Hepatocyte (in vitro differentiated cells): ENCODE measurements at places on chromosomes 3 and 15. TPM values are rescaled to one million over a fixed set of nuclear protein-coding genes. Genes with fewer than 3 reads are reported as not detected.

DNA sequence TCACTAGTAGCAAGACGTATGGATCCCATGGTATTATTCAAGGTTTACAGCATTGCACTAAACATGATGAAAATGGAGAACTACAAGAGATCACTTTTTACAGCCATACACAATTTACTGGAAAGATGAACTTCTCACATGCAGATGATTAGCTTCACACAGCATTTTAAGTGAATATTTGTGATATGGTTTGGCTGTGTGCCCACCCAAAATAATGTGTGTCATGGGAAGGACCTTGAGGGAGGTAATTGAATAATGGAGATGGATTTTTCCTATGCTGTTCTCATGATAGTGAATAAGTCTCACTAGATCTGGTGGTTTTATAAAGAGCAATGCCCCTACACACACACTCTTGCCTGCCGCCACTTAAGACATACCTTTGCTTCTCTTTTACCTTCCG is 662.0 kb upstream of the CCDC54 start:
- no peak for DNase-seq

DNA sequence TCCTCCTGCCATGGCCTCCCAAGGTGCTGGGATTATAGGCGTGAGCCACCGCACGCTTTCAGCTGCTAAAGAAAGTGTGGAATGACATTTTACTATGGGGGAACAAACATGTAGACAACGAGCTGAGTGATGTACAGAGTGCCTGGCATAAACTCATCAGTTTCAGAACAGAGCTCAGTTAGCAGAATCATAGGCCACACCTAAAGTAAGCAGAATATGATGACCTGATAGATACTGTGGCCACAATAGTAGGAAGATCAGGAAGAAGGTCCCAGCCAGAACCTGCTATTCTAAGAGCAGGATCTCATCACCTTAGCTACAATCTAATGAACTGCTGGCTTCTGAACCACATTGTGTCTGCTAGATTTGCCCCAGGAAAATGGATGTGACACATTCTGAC is 158.3 kb downstream of the TPRG1 start:
- DNase-seq: no peak

DNA sequence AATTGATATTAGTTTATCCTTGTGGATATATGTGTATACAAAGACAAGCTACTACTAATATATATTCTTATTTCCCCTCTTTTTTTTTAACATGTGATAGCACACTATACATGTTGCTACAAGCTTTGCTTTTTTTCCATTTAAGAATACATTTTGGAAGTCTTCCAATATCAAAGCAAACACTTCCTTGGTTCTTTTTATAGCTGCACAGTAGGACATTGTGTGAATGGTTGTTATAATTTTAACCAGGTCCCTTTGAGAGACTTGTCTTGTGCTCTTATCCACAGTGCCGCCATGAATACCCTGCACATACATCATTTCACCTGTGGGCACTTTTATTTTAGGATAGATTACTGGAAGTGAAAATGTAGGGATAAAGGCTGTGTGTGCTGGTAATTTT is 88.7 kb downstream of the CACNA2D3 start:
- no peak for DNase-seq

GRCh38 chr15:51731549-51732267 is 5.7 kb downstream of the LYSMD2 start:
- no peak for DNase-seq

DNA sequence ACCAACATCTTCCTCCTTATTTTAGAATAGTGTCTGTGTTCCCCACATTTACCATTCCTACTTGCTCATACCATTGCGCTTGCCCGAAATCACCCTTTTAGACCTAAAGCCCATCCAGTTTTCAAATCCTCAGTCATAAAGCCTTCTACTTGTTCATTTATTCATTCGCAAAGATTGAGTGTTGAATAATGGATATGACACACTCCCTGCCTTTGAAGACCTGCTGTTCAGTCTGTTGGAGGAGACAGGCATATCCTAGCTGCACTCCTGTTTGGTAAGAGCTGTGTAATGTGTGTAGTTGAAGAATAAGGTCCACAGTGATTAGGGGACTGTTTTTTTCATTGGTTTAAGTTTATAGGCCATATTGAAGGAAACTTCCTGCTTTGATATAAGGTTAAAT is 1.7 kb downstream of the CNOT10 start:
- DNase-seq: no peak

DNA sequence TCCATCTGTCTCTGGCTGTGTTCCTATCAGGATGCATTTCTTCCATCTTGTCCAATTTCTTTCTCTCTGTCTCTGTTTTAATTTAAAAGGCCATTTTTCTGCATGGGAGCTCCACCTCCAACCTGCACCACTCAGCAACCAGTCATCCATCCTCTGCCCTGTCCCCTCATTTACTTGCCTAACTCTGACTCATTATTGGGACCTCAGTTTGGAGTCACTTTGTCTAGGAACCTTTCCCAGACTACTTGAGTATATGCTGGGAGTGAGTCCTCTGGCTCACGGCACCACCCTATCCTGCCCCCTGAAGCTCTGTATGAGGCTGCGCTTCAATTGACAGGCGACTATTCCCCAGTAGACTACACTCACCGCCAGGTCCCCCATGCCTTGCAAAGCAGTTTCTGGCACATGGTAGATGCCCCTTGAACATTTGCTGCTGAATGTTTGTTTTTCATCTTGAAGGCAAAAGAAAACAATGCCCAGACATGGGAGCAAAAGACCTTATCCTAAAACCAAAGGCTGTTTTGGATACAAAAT is 513.3 kb upstream of the CFAP20DC start:
- no peak for DNase-seq

DNA sequence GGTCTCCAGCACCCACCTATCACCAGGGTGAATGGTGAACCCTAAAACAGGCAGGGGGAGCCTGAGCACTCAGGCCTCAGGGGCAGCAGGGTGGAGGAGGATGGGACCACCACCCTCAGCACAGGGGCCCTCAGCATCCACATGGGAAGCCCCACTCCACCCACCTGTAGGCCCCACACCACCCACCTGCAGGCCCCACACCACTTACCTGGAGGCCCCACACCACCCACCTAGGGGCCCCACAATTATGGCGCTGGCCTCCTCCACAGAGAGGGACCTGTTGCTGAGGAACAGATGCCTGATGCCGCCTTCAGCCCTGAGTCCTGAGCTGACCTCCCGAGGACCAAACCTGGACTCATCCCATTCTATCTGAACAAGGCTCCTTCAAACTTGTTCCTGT is 46.7 kb downstream of the HMCES start:
- no peak for DNase-seq

- no peak for DNase-seq
Observed at GRCh38 chr3:187104933-187105332, 34.4 kb downstream of the RPL39L start.

- no peak for DNase-seq
Observed at GRCh38 chr3:119562307-119562961, 3.0 kb upstream of the CD80 start.

The DVL3 gene
- 121 and 154 TPM in 2 replicates for polyA plus RNA-seq

GRCh38 chr3:71380096-71380495 is 203.4 kb downstream of the FOXP1 start:
- DNase-seq: no peak

The TRNT1 gene
- 22.2 and 27.5 TPM in 2 replicates for polyA plus RNA-seq

The RTP3 gene
- polyA plus RNA-seq: 0.57 and 1.8 TPM in 2 replicates

GRCh38 chr3:72784226-72784625 is 64.0 kb downstream of the SHQ1 start:
- DNase-seq: no peak

GRCh38 chr3:141441381-141442364 is 45.2 kb upstream of the RASA2 start:
- DNase-seq: peak; percentile 81

The PPP1R14D gene
- polyA plus RNA-seq: 0.47 TPM in 1 of 2 replicates, not detected in the other

GRCh38 chr15:95519887-95520286 is 810.6 kb upstream of the NR2F2 start:
- DNase-seq: no peak

GRCh38 chr15:98442379-98442833 is 205.9 kb upstream of the IGF1R start:
- DNase-seq: peak; percentile 87

DNA sequence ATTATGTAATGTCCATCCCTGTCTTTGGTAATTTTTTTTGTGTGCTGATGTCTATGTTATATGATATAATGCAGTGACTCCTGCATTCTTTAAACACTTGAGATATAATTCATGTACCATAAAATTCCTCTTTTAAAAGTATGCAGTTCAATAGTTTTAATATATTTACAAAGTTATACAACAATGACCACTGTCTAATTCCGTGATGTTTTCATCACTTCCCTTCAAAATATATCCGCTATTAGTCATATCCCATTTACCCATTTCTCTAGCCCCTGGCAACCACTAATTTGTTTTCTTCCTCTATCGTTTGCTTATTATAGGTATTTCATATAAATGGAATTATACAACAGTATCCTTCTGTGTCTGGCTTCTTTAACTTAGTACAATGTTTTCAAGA is 64.9 kb upstream of the SUCLG2 start:
- no peak for DNase-seq

- DNase-seq: no peak
Observed at GRCh38 chr15:57003418-57003817, 85.0 kb downstream of the TCF12 start.

GRCh38 chr3:67142432-67142831 is 144.3 kb downstream of the KBTBD8 start:
- no peak for DNase-seq

DNA sequence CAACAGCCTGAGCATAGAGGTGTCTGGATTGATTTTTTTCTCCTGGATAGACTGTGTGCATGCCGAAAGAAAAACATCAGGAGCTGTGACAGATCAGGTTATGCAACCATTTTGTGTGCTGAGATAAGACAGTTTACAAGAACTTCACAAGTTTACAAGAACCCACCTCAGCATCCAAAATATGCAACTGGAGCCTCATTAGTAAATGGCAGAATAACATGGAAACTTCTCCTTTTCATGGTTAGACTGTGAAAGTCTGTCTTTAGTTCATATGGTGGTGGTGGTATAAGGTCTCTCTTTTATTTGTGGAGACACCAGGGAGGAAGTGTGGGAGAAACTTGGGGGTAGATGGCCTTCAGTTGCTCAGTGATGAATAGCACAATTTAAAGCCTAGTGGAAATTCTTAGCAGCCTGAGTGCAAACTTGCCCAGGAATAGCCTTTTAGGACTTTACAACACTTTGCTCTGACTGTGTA is 3.7 kb upstream of the ZNF609 start:
- DNase-seq: peak; percentile 27

GRCh38 chr15:79994615-79995014 is 23.6 kb upstream of the BCL2A1 start:
- no peak for DNase-seq

The PLA2G4D gene
- 0.21 TPM in 1 of 2 replicates, not detected in the other for polyA plus RNA-seq

DNA sequence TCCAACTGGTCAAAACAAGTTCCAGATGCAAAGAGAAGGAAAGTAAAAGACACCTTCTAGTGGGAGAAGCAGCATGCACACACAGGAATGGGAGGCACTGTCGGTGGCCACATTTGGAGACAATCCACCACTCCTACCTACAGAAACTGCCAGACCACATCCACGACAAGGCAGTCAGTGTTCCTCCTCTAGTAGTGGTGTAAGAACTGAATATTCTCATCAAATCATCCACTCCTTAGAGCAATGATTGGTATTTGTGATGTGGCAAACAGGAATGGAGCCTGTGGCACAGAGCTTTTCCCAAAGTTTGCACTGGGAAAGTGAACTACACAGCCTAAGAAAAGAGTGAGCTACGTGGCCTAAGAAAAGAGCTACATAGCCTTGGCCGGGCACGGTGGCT is 5.1 kb upstream of the SPINT1 start:
- no peak for DNase-seq

DNA sequence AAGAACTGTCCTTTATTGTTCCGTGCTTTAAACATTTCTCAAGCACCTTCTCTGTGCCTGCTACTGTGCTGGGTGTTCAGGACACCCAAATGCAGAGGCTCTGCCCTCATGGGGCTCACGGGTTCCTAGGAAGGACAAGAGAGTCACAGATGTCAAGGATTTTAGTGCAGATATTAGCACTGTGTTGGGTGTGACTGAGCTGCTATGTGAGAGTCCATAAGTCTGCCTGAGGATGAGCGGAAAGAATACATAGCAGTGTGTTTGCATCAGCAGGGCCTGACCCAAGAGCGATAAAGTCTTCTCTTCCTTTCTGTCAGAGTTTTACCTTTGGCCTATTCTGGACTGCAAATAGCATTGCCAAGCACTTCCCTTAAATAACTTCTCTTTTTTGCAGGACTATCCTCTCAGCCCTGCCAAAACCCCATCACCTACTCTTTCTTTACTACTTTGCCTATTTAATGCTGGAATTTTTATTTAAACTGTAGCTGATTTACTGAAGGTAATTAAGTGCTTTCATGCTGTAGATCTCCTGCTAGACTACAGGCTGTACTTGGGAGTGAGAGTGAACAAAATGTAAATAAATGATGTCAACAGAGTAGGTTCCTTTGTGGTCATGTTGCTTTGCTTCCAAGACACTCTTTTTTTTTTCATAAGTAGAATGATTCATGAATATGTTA is 459.4 kb upstream of the TPRG1 start:
- peak; percentile 50 for DNase-seq

DNA sequence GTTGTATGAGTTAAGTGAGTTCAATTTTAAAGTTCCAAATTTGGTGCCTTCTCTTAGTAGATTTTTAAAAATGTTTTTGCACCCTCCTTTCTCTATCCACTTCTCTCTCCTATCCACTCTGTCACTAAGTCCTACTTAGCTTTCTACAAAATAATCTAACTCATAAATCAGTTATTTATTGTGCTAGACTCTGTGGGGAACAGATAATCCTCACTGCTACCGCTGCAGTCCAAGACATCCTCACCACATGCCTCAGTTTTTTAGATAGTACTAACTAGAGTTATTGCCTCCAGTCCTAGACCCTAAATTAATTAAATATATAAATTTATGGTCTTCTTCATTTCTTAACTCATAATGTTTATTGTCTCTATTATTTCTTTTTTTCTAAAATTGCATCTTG is 576.3 kb downstream of the GRM7 start:
- no peak for DNase-seq

The EPB42 gene
- polyA plus RNA-seq: 0.47 and 0.57 TPM in 2 replicates

DNA sequence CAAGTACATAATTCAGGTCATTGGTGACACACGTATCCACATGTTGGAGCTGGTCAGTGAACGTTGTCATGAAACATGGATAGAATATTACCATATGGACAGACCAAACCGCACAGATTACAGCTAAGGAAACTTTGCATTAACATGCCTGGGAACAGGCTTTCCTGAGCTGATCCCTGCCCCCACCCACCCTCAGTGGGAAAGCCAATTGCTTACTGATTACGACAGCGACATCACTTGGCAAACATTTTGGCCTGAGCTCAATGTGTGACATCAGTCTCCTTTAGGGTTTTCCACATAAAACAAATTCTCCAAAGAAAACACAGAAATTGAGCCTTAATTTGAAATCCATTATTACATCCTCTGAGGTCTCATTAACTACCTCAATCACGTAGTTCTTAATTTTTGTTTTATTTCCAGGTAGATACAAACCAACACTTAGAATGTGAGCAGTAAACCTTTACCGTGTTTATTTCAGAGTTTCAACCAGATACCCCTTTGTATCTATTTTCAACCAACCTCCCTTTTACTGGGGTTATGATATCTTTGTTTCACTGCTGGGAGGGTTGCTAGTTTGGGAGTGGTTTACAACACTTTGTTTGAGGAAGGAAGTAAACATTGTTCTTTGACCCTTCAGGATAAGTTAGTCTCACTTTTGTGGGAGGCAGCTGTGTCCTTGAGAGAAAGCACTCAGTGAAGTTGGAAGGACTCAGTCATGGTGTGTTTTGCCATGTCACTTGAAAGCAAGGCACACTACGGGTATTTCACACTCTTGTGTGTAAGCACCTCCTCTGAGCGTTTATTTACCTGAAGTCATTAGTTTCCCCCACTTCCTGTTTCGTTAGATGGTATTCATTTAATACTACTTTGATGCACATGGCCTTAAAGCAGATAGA is 103.1 kb downstream of the CMSS1 start:
- peak; percentile 77 for DNase-seq

- DNase-seq: peak; percentile 83
Observed at GRCh38 chr3:118817748-118818165, 216.9 kb downstream of the IGSF11 start.
